ELF-1 (cell line): ENCODE measurements at places on chromosomes 5 and 9.
A peak's percentile ranks its signal among the peaks of the same experiment; 100 is the strongest.

- no peak for DNase-seq
These were observed 346 bp downstream of the ATOX1 start for GRCh38 chr5:151758141-151758429.

GRCh38 chr5:142364251-142365145, 39.7 kb upstream of the SPRY4 start:
- peak; percentile 74 for DNase-seq

GRCh38 chr5:112077180-112077579, 320.2 kb upstream of the NREP start:
- DNase-seq = no peak

DNA sequence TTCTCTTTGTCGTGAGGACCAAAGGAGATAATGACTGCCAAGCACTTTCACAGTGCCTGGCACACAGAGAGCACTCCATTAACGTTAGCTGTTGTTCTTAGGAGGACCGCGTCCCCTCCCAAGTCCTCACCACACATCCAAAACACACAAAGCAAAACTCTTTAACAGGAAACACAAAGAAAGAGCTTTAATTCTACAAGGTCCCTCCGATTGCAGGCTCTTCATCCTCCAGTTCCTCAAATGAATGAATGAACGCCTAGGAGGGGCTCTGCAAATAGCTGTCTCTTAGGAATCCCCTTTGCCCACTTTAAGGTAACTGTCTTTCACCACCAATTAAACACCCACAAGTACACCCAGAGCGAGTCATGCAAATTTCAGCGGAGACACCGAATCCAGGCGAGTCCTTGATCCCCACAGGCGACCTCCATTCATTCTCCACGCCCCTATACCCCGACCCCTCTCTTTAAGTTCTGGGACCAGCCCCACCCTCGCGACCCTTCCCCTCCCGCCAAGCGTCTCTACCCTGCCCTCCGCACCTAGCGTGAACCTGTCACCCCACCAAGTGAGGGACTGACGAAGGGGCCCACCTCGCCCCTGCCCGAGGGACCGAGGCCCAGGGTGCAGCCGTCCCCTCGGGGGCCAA, 644 bp downstream of the TSC1 start:
- peak; percentile 28 for DNase-seq

- DNase-seq = no peak
These were observed 34.8 kb downstream of the HMGXB3 start for GRCh38 chr5:150035139-150035895.

DNA sequence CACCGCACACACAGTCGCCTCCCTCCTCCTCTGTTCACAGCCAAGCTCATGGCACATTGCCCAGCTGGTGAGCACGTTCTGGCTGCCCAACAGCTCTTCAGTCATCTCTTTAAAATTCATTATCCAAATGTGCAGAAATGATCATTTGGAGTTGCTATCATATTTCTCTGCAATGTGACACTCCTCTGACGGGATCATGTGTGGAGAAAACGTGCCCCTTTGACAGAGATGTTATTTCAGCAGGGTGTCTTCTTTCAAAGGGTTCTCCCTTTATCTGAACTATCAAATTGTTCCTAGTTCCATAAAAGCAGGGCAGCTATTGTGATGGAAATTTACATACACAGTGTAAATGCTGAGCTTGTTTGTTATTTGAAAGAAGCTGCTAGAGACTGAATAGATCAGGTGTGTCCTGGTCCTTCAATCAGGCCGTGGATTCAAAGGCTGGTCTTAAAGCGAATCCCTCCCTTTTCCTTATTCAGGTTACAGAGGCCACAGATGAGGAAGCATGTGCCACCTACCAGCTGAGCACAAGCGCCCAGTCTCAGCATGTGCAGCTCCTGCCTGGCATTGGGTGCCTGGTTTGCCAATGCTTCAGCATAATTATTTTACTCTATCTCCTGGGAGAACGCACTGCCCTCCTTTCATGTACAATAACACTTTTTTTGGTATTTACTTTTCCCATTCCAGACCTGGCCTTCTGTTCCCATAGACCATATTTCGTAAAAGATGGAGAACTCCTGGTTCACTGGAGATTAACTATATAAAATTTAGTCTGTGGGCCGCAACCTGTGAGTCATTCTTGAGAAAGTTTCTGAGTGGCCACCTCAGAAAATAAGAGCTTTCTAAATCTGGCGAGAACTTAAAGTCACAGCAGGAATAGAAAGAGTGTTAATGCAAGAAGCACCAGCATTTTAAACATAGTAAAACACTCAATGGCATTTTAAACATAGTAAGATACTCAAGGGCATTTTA, 433.7 kb downstream of the ENC1 start:
- DNase-seq = peak; percentile 35

DNA sequence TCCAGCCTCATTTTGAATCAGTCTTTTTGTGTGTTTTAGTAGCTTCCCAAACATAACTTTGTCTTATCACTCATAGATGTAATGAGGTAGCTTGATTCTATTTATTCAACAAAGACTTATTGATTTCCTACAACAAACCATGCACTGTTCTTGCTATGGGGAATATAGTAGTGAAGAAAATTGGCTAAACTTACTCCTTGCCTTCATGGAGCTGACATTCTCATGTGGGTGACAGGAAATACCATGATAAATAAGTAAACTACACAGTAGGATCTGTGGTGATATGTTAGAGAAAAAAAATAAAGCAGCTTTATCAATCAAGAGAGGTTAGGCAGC, 255.7 kb upstream of the TNC start:
- no peak for DNase-seq

DNA sequence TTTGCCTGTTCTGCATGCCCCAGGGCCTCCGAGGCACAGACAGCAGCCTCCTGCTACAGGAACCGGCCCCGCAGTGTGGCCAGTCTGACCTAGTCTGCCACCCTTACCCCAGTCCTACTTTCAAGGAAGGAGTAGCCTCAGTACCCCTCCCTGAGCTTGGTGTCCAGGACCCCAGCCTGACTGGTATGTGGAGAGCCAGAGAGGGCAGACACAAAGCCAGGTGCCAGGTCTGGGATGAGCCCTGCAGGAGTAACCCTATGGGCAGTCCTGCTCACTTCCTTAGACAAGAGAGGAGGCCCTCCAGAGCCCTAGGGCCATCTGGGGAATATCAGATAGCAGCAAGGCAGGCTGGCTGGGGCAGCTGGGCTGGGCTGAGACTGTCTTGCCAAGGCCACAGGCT, 67.8 kb downstream of the NRG2 start:
- DNase-seq = no peak
